ENCODE measurements at places on chromosomes 5 and 9.

- no peak for DNase-seq
These were observed 628.8 kb upstream of the RGMB start for GRCh38 chr5:98144710-98145109.

- DNase-seq: no peak
These were observed 355.4 kb upstream of the SLC24A2 start for GRCh38 chr9:20144197-20144596.

- DNase-seq: no peak
These were observed 77.0 kb downstream of the LIFR start for GRCh38 chr5:38479315-38479904.

DNA sequence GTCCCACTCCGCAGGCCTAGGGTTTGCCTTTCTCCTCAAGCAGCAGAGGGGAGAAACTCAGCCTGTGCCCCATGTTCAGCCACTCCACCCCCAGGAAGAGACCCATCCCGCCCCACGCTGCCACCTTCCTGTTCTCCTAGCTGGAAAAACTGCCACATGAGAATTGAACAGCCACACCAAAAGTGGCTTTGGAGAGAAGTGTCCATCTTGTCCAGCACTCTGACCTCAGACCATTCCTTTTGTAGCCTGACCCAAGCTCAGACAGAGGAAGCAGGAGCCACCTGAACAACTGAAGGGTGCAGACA is 8.3 kb upstream of the SLC25A48 start:
- DNase-seq: no peak

- DNase-seq: no peak
These were observed 140.1 kb downstream of the ST8SIA4 start for GRCh38 chr5:100762995-100763394.

GRCh38 chr9:120837921-120838320 is 4.8 kb downstream of the PSMD5 start:
- no peak for DNase-seq

DNA sequence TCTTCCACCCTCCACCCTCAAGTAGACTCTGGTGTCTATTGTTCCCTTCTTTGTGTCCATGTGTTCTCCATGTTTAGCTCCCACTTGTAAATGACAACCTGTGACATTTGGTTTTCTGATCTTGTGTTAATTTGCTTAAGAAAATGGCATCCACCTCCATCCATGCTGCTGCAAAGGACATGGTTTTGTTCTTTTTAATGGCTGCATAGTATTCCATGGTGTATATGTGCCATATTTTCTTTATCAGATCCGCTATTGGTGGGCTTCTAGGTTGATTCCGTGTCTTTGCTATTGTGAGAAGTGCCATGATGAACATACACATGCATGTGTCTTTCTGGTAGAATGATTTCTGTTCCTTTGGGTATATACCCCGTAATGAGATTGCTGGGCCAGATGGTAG is 163.4 kb upstream of the ITGA1 start:
- no peak for DNase-seq

DNA sequence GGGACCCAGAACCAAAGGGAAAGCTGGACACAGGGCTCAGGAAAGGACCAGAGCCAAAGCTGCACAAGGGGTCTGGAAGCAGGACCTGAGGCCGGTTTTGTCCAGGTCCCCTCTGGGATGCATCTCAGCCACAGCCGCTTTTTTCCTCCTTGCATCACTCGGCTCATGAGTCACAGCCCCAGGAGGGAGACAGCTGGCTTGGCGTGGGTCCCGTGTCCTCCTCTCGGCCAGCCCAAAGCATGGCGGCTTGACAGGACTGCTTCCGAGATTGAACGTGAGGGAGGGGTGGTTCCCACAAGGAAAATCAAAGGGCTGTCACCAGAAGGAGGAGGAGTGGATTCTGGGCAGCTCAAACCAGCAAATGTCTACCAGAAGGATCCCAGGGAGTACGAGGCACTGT is 56.7 kb upstream of the CPLX2 start:
- no peak for DNase-seq

GRCh38 chr9:105138306-105138801 is 106.1 kb upstream of the SLC44A1 start:
- DNase-seq: no peak

DNA sequence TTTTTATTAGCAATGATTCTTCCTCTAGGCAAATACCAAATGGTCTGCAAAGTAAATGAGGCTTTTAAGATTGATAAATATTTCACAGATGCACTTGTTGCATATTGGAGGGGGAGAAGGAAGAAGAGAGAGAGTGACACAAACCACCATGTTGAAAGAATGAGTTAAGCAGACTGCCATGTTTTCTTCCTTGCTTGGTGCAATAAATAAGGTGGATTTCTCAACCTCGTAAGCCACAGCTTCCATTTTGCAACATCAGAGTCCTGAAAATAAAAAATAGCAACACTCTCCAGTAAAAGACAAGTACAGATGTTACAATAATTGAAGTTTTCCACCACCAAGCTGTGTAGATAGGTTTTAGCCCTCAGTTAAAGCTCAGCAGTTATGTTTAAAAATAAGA is 202.9 kb downstream of the SGCD start:
- DNase-seq: no peak

GRCh38 chr5:107248066-107248695 is 422.6 kb downstream of the EFNA5 start:
- DNase-seq: peak; percentile 1

DNA sequence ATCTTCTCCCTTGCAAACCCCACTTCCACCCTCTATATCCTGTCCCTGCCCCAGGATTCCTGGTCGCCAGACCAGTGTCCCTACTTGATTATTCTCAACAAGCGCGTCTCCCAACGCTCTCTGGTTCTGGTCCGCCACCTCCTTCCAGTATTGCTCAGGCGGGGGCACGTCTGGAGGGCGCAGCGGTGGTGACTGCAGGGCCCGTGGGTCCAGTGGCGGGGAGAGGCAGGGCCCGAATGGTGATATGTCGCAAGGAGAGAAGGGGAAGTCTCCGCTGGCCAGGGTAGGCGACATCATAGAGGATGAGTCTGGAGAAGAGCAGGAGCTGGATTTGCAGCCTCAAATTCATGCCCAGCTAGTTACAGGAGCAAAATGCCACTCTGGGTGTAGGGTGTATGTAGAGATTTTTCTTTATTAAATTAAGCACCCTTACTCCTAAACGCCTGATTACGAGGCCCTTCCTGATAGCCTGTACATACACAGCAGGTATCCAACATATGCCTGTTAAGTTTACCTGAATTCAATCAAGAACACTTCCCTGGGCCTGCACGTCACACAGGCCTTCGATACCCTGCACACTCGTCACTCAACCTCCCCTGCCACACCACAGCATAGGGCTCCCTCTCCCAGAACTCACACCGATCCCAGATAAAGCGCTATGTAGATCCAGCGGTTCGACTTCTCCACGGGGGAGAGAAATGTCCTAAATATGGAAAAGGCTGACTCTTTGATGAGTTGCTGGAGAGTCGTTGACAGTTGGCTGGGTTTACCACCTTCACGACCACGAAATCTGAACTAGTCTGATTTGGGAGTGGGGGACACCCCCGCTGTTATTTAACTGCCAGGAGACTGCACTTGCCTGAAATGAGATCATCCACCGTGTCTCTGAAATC is 4.8 kb downstream of the MCIDAS start:
- no peak for DNase-seq

- DNase-seq: no peak
These were observed 53.7 kb downstream of the ZNF462 start for GRCh38 chr9:106916466-106917235.

DNA sequence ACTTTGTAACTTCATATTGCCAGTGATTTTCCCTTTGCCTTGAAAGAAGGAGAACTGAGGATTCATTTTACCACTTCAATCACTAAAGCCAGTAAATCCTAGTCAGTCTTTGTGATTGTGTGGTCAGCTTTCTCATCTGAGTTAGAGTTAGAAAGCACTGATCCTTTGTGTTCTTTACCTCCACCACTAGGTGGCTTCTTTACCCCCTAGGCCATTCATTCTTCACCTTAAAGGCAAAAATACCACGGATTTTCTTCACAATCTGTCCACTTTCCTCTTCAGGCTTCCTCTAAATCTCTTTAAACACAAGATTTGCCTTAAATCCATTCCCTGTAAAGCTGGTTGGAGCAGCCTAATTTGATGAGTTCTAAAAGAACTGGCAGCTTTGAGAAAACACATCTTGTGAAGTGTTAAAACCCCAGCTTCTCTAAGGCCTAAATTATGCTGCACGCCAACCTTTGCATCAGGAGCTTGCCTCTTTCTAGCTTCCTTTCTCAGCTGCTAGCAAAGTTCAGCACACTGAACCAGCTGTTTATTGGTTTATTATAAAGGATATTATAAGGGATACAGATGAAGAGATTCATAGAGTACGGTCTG is 20.4 kb downstream of the BDP1 start:
- no peak for DNase-seq

DNA sequence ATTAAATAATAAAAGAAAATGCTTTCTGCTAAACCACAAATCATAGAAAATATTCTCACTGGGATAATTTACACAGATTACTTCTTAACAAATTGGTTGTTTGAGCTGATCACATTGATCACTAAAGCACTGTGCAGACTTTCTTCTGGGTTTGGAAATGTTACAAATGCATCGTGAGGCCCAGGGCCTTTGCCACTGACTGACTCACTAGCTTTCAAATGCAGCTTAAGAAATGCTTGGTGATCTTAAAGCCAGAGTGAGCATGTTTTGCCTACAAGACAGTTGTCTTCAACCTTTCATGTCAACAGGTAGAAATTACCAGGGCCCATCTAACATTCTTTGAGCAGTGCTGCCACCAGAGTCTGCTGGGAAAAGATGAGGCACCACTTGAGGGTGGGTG is 252.3 kb upstream of the ADRA1B start:
- no peak for DNase-seq

DNA sequence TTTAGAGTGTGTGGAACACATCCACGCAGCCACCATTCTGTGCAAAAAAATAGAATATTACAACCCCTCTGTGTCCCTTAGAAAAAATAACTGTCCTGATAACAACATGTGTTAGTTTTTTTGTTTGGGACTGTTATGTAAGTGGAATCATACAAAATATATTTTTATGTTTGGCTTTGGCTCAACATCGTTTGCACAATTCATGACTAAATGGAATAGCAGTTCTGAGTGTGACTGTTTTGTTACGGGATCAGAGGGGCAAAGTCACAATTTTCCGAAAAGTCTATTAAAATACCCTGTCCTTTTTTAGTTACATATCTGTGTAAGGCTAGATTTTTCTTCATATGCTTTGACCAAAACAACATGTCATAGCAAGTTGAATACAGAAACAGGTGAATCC is 12.8 kb downstream of the MTREX start:
- DNase-seq: no peak

- no peak for DNase-seq
These were observed 14.6 kb downstream of the CLPTM1L start for GRCh38 chr5:1330146-1330846.

DNA sequence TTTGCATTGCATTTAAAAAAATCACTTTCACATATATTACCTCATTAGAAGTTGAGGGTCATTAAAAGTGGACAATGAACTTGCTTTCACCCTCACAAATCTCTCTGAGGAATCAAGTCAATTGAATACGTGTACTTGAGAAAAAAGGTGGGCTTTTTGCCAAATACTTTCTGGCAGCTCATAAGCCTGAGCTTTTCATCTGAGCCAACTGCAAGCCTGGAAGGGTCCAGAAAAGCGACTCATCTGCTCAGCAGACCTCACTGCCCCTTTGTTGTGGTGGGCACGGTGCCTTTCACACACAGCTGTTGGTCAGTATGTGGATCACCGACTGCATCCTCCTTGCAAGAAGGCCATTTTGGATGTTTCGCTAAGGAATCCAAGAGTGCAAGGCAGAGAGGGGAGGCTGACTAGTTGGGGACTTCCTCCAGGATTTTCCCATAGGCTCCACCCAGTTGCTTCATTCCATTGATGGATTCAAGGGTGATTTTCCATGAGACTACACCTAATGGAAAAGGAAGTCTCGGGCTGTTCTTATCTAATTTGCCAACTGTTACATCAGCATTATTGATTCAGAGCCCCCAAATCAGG is 564.7 kb downstream of the PDE4D start:
- no peak for DNase-seq

DNA sequence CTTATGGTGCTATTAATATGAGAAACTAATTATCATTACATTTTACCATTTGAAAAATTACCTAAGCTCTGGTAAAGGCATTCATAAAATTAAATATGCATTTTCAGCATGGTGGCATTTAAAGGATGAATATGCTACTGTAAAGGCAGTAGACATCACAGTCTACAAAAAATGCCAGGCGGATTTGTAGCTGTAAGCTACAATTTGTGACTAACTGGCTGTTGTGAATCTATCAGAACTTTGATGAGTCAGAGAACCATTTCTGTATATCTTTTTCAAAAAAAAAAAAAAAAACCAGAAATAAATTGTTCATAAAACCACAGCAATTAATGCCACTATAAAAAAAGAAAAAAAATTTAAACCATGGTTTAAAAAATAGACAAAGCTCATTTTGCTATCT is 186.3 kb downstream of the NFIB start:
- no peak for DNase-seq

GRCh38 chr9:135797507-135798262 is 95.7 kb downstream of the KCNT1 start:
- no peak for DNase-seq

GRCh38 chr5:96816411-96816939 is 8.7 kb upstream of the ERAP1 start:
- DNase-seq: peak; percentile 36

GRCh38 chr9:81559709-81560108 is 129.6 kb downstream of the TLE1 start:
- DNase-seq: no peak
